Activated naive CD4-positive, alpha-beta T cell treated with anti-CD3 and anti-CD28 coated beads, Interleukin-2, amount 10 ng/mL, durations not matched to agents 7 days and 5 days (primary cell): ENCODE measurements at places on chromosomes 7 and 10.

GRCh38 chr10:18217577-18217976, 77.4 kb downstream of the CACNB2 start:
- H3K4me1 ChIP-seq = no peaks in the 10 kb centered on the region
- no peaks in the 10 kb centered on the region for H3K36me3 ChIP-seq
- no peaks in the 10 kb centered on the region for H3K27me3 ChIP-seq

DNA sequence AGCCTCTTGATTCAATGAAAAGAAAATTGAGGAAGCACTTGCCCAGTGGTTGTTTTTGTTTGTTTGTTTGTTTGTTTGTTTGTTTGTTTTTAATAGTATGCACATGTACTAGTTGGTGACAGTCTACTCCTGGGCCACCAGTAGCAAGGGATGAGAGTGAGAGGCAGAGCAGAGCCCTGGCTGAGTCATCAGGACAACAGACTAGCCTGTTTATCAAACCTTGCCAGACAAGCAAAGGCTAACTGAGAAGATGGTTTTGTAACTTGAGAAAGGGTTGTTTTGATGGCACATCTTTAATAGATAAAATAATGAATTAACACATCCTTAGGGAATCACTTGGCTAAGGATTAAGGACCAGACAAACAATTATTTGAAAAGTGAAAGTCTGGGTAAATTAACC, 78.1 kb downstream of the INHBA start:
- DNase-seq = no peak
- H3K27me3 ChIP-seq = no peaks in the 10 kb centered on the region
- H3K27ac ChIP-seq = no peak overlapping the region

DNA sequence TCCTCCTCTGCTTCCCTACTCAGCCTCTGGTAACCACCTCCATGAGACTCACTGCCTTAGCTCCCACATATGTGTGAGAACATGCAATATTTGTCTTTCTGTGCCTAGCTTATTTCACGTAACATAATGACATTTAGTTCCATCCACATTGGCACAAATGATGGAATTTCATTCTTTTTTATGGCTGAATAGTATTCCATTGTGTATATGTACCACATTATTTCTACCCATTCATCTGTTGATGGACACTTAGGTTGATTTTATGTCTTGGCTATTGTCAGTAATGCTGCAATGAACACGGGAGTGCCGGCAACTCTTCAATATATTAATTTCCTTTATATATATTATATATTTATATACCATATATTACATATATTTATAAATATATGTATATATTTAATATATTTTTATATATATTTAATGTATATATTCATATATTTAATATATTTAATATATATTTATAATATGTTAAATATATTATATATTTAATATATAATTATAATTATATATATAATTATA, 1046.9 kb downstream of the DNAJB9 start:
- H3K27me3 ChIP-seq = no peaks in the 10 kb centered on the region
- DNase-seq = no peak
- no peaks in the 10 kb centered on the region for H3K4me1 ChIP-seq
- no peak overlapping the region for H3K4me3 ChIP-seq
- no peak overlapping the region for H3K27ac ChIP-seq

GRCh38 chr10:70546584-70546983, 56.0 kb downstream of the PRF1 start:
- no peak overlapping the region for H3K27ac ChIP-seq
- H3K27me3 ChIP-seq = peaks cover 15% of the 10 kb centered on the region
- no peak overlapping the region for H3K4me3 ChIP-seq

- H3K4me3 ChIP-seq = no peak overlapping the region
- H3K27ac ChIP-seq = no peak overlapping the region
- H3K4me1 ChIP-seq = peaks cover 11% of the 10 kb centered on the region
- H3K27me3 ChIP-seq = peaks cover 66% of the 10 kb centered on the region
- no peaks in the 10 kb centered on the region for H3K36me3 ChIP-seq
These were observed 4.8 kb downstream of the DENND2A start for GRCh38 chr7:140635816-140636215.

DNA sequence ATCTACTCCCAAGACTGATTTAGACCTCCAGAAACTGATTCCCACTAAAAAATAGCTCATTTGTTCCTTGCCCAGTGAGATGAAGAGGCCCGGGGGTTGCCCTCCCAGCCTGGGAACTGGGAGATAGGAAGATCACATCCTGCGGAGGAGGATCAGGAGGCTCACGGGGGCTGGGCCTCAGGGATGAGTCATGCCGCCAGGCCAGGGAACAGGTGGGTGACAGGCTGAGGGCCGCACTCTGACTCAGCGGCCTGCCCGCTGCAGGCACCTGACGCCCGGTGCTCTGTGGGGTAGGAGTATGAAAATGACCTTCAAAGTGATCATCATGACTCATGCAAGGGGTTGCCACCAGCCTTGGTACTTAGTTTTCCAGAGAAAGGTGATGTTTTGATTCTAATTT, 104.5 kb upstream of the ZPBP start:
- H3K27me3 ChIP-seq = peaks cover 49% of the 10 kb centered on the region
- H3K27ac ChIP-seq = no peak overlapping the region
- H3K36me3 ChIP-seq = peaks cover 2% of the 10 kb centered on the region
- H3K4me1 ChIP-seq = peaks cover 8% of the 10 kb centered on the region

- H3K4me1 ChIP-seq = no peaks in the 10 kb centered on the region
- no peaks in the 10 kb centered on the region for H3K36me3 ChIP-seq
- H3K27ac ChIP-seq = no peak overlapping the region
- no peaks in the 10 kb centered on the region for H3K27me3 ChIP-seq
These were observed 1184.1 kb downstream of the TYW1 start for GRCh38 chr7:68180761-68181160.
